ENCODE measurements at places on chromosomes 7 and 10. TPM values are rescaled to one million over a fixed set of nuclear protein-coding genes. Genes with fewer than 3 reads are reported as not detected.
A peak's percentile ranks its signal among the peaks of the same experiment; 100 is the strongest.

DNA sequence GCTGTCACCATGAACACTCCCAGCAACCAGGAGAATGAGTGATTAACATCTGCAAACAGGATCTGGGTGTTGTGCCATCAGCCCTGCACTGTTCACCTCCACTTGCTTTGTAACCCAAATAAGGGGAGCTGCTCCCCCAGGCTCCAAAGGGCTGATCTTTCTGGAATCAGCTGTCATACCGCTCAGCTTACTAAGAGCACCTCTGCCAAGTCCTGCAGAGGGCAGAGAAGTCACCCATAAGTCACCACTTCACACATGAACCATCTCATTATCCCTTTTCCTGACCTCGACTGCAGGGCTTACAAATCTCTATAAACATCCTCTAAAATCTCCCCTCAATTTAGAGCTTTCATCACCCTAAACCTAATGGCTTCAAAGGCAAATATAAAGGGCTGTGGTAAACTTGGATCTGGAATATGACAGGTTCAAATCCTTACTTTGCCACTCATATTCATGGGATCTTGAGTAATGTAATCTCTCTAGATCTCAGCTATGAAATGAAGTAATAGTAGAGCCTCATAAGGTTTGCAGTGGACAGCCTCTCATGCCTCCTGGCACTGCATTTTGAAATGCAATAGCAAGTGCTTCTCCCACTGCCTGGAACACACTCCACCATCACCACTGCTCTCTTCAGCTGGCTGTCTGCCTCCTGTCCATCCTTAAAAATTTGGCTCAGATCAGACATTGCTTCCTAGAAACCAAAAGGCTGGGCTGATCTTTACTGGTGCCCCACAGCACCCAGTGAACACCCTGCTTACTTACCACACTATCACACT, 38.8 kb downstream of the ERLIN1 start:
- no peak overlapping the region for H3K27ac ChIP-seq
- H3K27me3 ChIP-seq, result no peaks in the 10 kb centered on the region
- H3K36me3 ChIP-seq, result peaks cover 6% of the 10 kb centered on the region
- H3K4me1 ChIP-seq, result peaks cover 30% of the 10 kb centered on the region
- DNase-seq, result no peak
- H3K4me3 ChIP-seq, result no peak overlapping the region

DNA sequence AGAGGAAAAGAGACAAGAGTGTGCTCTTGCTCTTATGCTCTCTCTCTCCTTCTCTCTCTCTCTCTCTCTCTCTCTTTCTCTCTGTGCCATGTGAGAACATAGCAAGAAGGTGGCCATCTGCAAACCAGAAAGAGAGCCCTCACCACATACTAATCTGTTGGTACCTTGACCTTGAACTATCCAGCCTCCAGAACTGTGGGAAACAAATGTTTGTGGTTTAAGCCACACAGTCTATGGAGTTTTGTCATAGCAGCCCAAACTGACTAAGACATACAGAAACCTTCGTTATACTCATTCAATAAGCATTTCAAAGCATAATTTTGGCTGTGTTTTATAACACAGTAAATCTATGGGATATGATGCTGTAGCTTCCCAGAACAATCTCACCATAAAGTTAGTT, 56.4 kb upstream of the PLPP4 start:
- DNase-seq, result no peak
- H3K27me3 ChIP-seq, result no peaks in the 10 kb centered on the region
- H3K27ac ChIP-seq, result no peak overlapping the region
- peaks cover 5% of the 10 kb centered on the region for H3K4me1 ChIP-seq
- no peak overlapping the region for H3K4me3 ChIP-seq
- H3K36me3 ChIP-seq, result no peaks in the 10 kb centered on the region

DNA sequence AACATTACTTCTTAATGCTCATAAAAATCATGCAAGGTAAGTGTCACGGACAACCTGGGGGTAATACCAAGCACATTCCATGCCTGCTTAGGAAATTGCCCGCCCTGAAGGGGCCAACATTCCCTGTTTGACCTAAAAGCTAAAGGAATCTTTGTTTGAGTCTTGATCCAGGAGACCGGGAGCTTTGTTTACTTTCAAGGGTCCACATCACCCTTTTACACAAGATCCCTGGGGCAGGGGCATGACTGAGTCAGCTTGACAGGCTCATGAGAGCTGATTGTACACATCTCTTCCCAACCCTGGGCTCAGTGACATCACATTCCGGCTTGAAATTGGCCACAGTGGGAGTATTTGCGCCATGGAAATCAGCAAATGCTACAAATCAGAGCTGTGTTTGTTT, 248.1 kb upstream of the HABP2 start:
- H3K27ac ChIP-seq, result no peak overlapping the region
- H3K27me3 ChIP-seq, result no peaks in the 10 kb centered on the region

GRCh38 chr7:20835111-20835750, 48.5 kb upstream of the SP8 start:
- no peaks in the 10 kb centered on the region for H3K4me1 ChIP-seq
- H3K27me3 ChIP-seq, result no peaks in the 10 kb centered on the region
- no peak overlapping the region for H3K27ac ChIP-seq
- DNase-seq, result no peak
- H3K36me3 ChIP-seq, result no peaks in the 10 kb centered on the region

- peaks cover 35% of the 10 kb centered on the region for H3K36me3 ChIP-seq
- no peak for DNase-seq
- no peak overlapping the region for H3K4me3 ChIP-seq
These were observed 51.7 kb downstream of the LAMB1 start for GRCh38 chr7:107951172-107951787.

- H3K4me3 ChIP-seq, result no peak overlapping the region
- no peaks in the 10 kb centered on the region for H3K27me3 ChIP-seq
- no peak overlapping the region for H3K27ac ChIP-seq
- H3K4me1 ChIP-seq, result no peaks in the 10 kb centered on the region
- no peaks in the 10 kb centered on the region for H3K36me3 ChIP-seq
These were observed 240.2 kb downstream of the PTEN start for GRCh38 chr10:88103576-88103975.

DNA sequence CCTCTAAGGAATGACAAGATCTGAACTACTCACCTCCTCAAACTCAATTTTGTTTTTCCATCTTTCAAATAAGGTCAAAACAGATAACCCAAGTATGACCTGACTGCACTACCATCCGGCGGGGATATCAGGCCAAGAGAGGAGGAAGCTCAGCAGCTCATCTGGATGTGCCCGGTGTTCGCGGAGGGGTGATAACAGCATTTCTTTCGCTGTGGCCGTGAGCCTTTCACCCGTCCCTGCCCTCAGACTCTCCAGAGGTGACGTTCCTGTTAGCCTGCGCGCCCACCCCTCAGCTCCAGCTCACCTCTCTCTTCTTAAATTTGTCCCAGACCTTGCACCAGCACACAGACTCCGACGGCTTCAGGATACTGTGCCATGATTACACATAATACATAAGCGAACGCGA, 526 bp downstream of the ZNF248 start:
- no peaks in the 10 kb centered on the region for H3K27me3 ChIP-seq
- no peaks in the 10 kb centered on the region for H3K36me3 ChIP-seq
- H3K4me3 ChIP-seq, result peak overlapping the region; percentile 68
- H3K4me1 ChIP-seq, result peaks cover 6% of the 10 kb centered on the region

- H3K4me3 ChIP-seq, result no peak overlapping the region
- H3K27me3 ChIP-seq, result no peaks in the 10 kb centered on the region
- peaks cover 17% of the 10 kb centered on the region for H3K4me1 ChIP-seq
- DNase-seq, result no peak
- H3K36me3 ChIP-seq, result no peaks in the 10 kb centered on the region
- H3K27ac ChIP-seq, result no peak overlapping the region
These were observed 151.3 kb upstream of the RSU1 start for GRCh38 chr10:16968416-16969041.

- peaks cover 9% of the 10 kb centered on the region for H3K27me3 ChIP-seq
- no peak within 1 kb of the TSS for H3K27ac ChIP-seq
- H3K36me3 ChIP-seq, result no peaks in the 10 kb centered on the region
These were observed at the start of gene ZNF239 for GRCh38 chr10:43574001-43574892. Gene ZNF239 (minus strand): TSS chr10:43574616. CDS start chr10:43558079, 16,537 bp downstream.

DNA sequence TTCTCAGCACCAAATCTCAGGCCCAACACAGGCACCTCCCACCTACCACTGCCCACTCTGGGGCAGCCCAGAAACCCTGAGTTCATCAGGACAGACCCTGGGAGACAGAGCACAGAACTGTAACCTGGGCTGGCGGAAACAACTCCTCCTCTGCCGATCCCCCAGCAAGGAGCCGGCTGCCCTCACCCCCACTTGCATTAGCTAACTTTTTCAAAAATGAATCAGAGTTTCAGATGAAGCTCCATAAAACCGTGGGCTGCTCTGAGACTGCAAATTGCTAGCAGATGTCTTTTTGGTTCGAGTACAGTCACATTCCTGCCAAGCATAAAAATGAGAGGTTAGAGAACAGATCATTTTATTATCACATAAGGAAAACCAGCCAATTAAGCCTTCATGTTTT, 93.4 kb upstream of the PARD3 start:
- H3K27ac ChIP-seq, result no peak overlapping the region
- DNase-seq, result no peak
- H3K4me3 ChIP-seq, result no peak overlapping the region
- H3K4me1 ChIP-seq, result peaks cover 18% of the 10 kb centered on the region
- H3K27me3 ChIP-seq, result no peaks in the 10 kb centered on the region
- H3K36me3 ChIP-seq, result no peaks in the 10 kb centered on the region

The AS3MT gene
- 0.80 TPM for polyA plus RNA-seq

The ANKRD1 gene
- 0.06 TPM for polyA plus RNA-seq

The UNC5B gene
- 1.1 TPM for polyA plus RNA-seq

The DNAH11 gene
- under 0.01 TPM for polyA plus RNA-seq

The PARP12 gene
- 73.3 TPM for polyA plus RNA-seq

The UNCX gene
- not detected for polyA plus RNA-seq

Data from keratinocyte (primary cell).